Uterus (tissue), 4 donors: ENCODE measurements at places on chromosomes 3 and 15. TPM values are rescaled to one million over a fixed set of nuclear protein-coding genes. Genes with fewer than 3 reads are reported as not detected.

Gene SYNPR
- total RNA-seq: not detected

Gene ADAMTS9
- total RNA-seq: 197 TPM

Gene ADPRH
- 14.7 TPM for total RNA-seq

Gene CX3CR1
- total RNA-seq: not detected

Gene RTP3
- total RNA-seq: not detected

Gene ZNF860
- 1.2 TPM for total RNA-seq

Gene CAMK1
- 19.1 TPM for total RNA-seq

Gene TGM4
- total RNA-seq: not detected

Gene EAF2
- total RNA-seq: 10.4 TPM

Gene TMEM108
- not detected for total RNA-seq

Gene ADAMTSL3
- 48.2 TPM for total RNA-seq

Gene SPATA16
- total RNA-seq: not detected

Gene HRH1
- 3.2 TPM for total RNA-seq

Gene FES
- total RNA-seq: 59.5 TPM

Gene SLC15A2
- total RNA-seq: 2.3 TPM

Gene CP
- total RNA-seq: 7.4 TPM

Gene GOLGA8N
- 22.0 TPM for total RNA-seq

Gene AGBL1
- not detected for total RNA-seq

Gene CKMT1B
- total RNA-seq: not detected

Gene DPPA2
- total RNA-seq: not detected

Gene FBXW12
- total RNA-seq: not detected
